ENCODE measurements at places on chromosomes 7 and 10. TPM values are rescaled to one million over a fixed set of nuclear protein-coding genes. Genes with fewer than 3 reads are reported as not detected.

SAMD9 gene
- 14.6 TPM for total RNA-seq

FAM25G gene
- total RNA-seq = not detected

INA gene
- total RNA-seq = 0.50 TPM

MORN4 gene
- 6.4 TPM for total RNA-seq

C7orf33 gene
- total RNA-seq = not detected

CTAGE8 gene
- 0.83 TPM for total RNA-seq

MDH2 gene
- total RNA-seq = 29.5 TPM

ADARB2 gene
- total RNA-seq = not detected

SRGN gene
- total RNA-seq = 363 TPM

CRYGN gene
- 0.50 TPM for total RNA-seq

VSTM4 gene
- 4.4 TPM for total RNA-seq

CALHM1 gene
- not detected for total RNA-seq

DENND10 gene
- 79.1 TPM for total RNA-seq

DNAH11 gene
- total RNA-seq = 0.33 TPM

ACHE gene
- total RNA-seq = under 0.01 TPM

ELN gene
- 2.1 TPM for total RNA-seq

FBXL13 gene
- total RNA-seq = 0.66 TPM

MSMB gene
- total RNA-seq = not detected

NYAP1 gene
- 0.26 TPM for total RNA-seq

NCF1 gene
- under 0.01 TPM for total RNA-seq

SRRT gene
- total RNA-seq = 32.0 TPM

NPY gene
- total RNA-seq = not detected

ALOX5 gene
- not detected for total RNA-seq

Measured in fibroblast of lung (primary cell).